Thymus (tissue), 14 donors: ENCODE measurements at places on chromosomes 3 and 15. TPM values are rescaled to one million over a fixed set of nuclear protein-coding genes. Genes with fewer than 3 reads are reported as not detected.

GDPGP1 gene
- 2.5 TPM for total RNA-seq

DNA sequence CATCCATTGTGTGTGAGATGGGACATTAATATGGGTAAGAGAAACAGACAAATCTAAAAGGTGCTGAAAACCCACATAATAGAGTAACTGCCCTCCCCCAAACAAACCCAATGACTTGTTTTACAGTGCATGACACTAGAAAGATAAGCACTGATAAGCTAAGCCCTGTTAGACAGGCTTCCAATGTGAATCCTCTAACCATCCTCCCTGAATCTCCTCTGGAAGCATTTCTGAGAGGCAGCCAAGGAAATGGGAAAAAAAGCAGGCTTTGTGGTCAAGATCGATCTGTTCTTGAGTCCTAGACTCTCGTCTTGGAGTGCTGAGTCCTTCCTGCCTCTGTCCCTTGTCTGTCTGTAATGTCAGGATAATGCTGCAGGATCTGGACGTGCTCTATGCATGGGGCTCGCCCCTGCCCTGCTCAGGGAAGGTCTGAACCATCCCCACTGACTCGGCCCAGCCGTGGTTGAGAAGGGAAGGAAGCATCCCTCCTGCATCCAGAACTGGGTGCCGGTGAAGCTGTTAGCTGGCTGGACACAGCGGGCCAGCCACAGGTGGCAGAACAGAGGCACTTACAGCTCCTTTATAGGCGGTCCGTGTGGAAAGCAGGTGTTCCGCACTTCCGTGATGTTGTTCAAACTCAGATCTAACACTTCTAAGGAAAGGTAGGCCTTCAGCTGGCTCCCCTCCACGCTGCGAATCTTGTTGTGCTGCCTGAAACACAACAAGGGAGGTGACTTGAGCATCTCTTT is 84.1 kb downstream of the LRIG1 start:
- no peaks in the 10 kb centered on the region for H3K27me3 ChIP-seq
- DNase-seq = no peak
- no peaks in the 10 kb centered on the region for H3K36me3 ChIP-seq
- H3K27ac ChIP-seq = no peak overlapping the region

- no peak for DNase-seq
- H3K4me3 ChIP-seq = no peak overlapping the region
- no peaks in the 10 kb centered on the region for H3K4me1 ChIP-seq
- H3K27me3 ChIP-seq = no peaks in the 10 kb centered on the region
- H3K27ac ChIP-seq = no peak overlapping the region
Observed at GRCh38 chr3:131402391-131403039, 20.9 kb downstream of the NUDT16 start.

DNA sequence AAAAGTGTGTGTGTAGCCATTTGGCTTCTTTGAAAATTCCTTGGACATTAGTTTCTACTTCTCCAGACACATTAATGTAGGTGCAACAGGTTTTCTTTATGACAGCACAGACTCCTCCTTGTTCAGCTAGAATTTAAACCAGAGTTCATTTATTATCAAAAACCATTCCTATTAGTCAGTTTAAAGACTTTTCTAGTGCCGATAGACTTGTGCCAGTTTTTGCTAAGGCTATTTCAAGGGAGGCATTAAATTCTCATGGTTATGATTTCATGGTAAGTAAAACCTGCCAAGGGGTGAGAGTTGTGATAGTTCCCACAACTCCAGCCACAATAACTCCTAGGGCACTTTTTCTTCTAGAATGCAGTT is 20.6 kb upstream of the SENP7 start:
- no peak for DNase-seq
- H3K27ac ChIP-seq = no peak overlapping the region
- H3K4me3 ChIP-seq = no peak overlapping the region
- H3K27me3 ChIP-seq = no peaks in the 10 kb centered on the region

DNA sequence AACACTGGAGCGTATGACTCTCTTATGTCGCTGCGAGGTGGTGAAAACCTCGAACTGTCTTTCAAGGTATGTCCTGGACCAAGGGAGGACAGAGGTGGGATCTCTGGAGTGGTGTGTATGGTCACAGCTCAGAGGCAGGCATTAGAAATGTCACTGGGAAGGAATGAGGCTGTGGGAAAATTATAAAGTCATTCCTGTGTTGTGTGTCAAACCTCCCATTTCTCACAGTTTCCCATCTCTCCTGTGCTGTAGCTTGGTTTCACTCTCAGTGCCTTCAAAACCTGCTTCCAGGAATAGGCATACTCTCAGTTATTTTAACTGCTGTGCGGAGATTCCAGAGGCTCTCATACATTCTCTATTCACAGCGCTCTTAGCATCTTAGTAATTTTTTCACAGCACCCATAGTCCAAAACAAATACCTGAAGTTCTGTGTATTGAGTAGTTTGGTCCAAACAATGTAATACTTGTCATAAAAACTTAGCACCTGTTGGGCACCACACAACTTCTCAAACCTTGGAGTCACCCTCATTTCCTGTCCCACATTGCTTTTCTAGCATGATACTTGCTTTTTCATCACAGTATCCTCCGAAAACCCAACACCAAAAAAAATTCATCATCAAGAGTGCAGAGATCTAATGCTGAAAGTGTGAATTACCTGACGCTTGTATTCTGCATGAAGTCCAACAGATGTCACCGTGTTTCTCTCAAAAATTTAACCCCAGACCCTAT is 36.9 kb downstream of the GALNT15 start:
- no peak overlapping the region for H3K27ac ChIP-seq
- no peak for DNase-seq
- no peaks in the 10 kb centered on the region for H3K27me3 ChIP-seq
- peaks cover 2% of the 10 kb centered on the region for H3K36me3 ChIP-seq

C2CD4A gene
- 0.66 TPM for total RNA-seq

DNA sequence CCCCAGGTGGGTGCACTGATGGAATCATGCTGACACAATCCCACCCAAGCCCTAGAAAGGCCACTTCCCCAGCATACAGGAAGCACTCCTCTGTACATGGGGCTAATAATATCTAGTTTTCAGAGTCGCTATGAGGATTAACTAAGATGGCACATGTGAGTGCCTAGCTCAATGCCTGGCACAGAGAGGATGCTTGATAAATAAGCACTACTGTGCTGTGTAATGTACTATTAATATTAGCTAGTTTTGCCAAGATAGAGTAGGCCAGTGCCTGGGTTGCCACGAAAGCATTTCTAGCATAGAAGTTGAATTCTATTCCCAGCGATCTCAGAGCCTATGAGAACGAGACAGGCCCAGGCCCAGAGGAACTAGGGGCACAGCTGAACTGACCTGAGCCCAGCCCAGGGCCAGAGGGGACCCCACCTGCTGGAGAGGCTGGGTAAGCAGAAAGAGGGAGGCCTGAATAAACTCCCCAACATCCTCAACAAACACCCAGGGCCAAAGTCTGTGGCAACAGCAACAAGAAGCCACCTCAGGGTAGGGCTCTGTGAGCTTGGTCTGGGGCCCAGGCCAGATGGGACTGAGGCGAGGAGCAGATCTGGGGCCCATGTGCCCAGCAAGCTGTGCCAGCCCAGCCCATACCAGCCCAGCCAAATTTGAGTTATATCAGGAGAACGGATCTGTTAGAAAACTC is 7.6 kb upstream of the SEMA7A start:
- H3K36me3 ChIP-seq = peaks cover 18% of the 10 kb centered on the region
- peaks cover 3% of the 10 kb centered on the region for H3K4me1 ChIP-seq
- no peak for DNase-seq

SUSD5 gene
- 0.14 TPM for total RNA-seq

DNA sequence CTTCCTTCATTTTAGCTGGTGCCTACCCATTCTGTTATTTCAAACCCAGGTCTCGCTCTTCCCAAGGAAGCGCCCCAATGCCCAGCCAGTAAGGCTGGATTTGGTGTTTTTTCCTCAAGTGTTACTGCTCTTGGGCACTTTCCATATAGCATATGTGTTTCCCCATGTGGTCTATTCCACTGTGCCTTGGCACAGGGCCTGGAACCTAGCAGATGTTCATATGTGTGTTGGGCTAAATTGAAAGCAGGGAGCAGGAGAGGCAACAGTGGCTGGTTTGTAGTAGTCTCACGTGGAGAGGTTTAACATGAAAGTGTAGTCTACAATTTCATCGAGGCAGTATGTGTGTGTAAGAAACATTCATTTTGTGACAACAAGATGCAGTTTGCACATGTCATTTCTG is 48.2 kb upstream of the TEX264 start:
- no peak overlapping the region for H3K4me3 ChIP-seq
- H3K4me1 ChIP-seq = no peaks in the 10 kb centered on the region
- peaks cover 6% of the 10 kb centered on the region for H3K36me3 ChIP-seq
- H3K27me3 ChIP-seq = no peaks in the 10 kb centered on the region
- no peak for DNase-seq
